ENCODE measurements at places on chromosomes 6 and 20.

DNA sequence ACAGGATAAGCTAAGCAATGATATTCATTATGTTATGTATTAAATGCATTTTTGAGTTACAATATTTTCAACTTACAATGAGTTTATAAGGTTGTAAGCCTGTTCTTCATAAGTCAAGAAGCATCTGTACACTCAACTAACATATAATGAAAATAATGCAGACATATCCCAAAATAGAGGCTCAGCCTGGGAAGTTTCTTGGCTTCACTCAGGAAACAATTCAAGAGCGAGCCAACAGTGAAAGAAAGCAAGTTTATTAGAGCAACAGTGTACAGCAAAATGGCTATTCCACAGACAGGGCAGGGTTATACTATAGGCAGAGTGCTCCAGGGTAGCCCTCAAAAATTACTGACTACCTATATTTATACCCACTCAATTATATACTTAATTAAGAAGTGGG lies 1581.8 kb downstream of the HACE1 start:
- peak; percentile 70 for DNase-seq

GRCh38 chr6:82741325-82741995 lies 324.2 kb downstream of the UBE3D start:
- no peak for DNase-seq

DNA sequence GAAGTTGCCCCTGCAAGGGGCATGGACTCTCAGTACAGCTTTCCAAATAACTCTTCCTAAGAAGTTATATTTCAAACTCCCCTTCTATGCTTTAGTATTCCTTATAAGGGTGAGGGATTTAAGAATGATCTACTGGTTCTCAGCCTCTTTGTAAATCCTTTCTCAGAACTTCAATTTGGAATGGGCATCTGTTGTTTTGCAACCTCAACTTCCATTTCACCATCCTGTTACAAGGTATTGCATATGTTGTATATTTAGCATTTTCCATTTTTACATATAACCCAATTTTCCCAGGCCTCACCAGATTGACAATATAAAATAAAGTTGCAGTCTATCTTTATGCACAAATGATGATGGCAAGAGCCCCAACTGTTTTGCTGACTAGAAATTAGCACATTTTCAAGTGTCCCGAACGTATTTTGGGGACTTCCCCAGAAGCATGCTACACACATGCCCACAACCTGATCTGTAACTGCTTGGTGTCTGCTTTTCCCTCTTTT lies 154.9 kb upstream of the CARMIL1 start:
- DNase-seq = no peak

DNA sequence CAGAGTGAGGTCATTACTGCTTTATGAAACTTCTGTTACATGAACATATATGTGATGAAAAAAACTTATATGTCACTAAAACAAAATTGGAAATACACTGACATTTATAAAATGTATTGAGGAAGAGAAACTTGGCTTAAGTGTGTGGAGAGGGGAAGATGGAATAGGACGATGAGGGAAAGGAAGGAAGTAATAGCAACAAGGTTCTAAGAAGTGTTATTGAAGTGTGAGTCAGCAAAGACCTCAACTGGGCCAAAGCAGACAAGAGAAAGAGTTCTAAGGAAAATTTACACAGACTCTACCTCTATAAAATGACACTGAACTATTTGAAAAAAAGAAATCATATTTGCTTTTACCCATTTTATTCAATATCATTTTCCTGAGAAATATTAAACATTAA lies 38.3 kb downstream of the SNX3 start:
- peak; percentile 20 for DNase-seq

DNA sequence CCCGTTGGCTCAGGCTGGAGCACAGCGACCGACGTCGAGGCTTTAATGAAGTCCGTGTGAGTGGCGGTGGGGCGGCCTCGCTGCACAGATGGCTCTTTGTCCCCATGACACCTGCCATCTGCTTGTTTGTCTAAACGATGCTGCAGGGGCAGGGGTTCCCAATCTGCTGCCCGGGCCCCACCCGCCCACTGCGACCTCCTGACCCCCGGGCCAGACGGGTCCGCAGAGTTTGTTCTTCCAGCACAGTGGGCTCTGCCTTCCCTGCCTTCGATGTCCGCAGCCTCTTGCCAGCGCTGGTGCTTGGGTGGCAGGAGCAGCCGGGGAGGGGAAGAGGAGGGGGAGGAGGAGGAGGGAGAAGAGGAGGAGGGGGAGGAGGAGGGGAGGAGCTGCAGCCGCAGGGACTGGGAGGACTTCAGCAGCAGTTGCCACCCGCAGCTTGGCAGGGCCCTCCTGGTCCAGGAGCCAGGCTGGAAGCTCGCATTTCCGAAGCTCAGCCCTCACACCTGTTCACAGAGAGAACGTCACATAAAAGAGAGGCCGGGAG lies 210.0 kb downstream of the DLL1 start:
- DNase-seq = peak; percentile 87

DNA sequence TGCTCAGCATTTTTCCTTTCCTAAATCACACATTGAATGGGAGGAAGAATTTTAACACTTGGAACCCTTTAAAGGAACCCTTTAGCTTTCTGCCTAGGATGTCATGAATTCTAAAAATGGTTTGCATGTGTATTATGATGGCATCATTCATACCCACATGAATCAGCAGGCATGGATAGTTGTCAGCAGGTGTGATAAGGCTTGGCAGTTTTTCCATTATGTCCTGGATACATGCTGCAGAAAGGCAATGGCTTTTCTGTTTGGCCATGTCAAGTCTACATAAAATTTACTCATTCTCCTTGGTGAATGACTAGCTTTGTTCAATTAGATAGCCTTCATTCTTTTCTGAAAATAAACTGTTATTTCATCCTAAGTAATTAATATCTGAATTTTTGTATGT lies 353.7 kb downstream of the GRIK2 start:
- DNase-seq = no peak

- DNase-seq = peak; percentile 54
Measured at GRCh38 chr20:39338469-39339376, 376.6 kb downstream of the DHX35 start.

- peak; percentile 18 for DNase-seq
Measured at GRCh38 chr6:69813508-69813907, 16.7 kb upstream of the LMBRD1 start.

- peak; percentile 57 for DNase-seq
Measured at GRCh38 chr20:21867811-21868210, 162.3 kb downstream of the PAX1 start.

- no peak for DNase-seq
Measured at GRCh38 chr20:48906221-48906877, 15.2 kb upstream of the ARFGEF2 start.

DNA sequence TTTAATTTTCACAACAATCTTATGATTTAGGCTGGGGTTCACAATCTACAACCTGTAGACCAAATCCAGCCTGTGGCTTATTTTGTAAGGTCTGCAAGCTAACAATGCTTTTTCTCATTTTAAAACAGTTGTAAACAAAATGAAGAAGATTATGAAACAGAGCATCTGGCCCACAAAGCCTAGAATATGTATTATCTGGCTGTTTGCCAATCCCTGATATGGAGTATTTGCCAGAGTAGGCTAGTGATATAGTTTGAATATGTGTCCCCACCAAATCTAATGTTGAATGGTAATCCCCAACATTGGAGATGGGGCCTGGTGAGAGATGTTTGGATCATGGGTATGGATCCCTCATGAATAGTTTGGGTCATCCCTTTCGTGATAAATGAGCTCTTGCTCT lies 201.8 kb downstream of the DHX35 start:
- DNase-seq = no peak

- no peak for DNase-seq
Measured at GRCh38 chr6:165098165-165098564, 211.2 kb downstream of the C6orf118 start.

DNA sequence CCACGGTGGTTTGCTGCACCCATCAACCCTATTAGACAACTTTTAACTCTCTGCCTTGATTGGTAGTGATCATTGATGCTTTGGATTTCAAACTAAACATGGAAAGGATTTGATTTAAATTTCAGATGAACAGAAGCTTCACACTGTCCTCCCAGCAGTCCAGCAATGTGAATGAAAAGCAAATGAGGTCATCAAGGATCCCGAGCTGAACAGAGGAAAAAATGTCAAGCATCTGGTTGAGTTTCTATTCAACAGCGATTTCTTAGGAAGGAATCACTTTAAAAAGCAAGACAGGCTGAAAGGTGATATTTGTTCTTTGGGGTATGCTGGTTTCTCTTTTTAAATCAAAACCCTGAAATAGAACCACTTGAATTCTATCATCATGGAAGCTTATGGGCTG lies 10.6 kb upstream of the SAMD3 start:
- peak; percentile 28 for DNase-seq

- DNase-seq = no peak
Measured at GRCh38 chr20:15866916-15867730, 706.1 kb downstream of the KIF16B start.

- DNase-seq = no peak
Measured at GRCh38 chr6:131222773-131223172, 87.5 kb downstream of the AKAP7 start.

- no peak for DNase-seq
Measured at GRCh38 chr6:130368576-130368975, 2.8 kb downstream of the TMEM200A start.

- DNase-seq = no peak
Measured at GRCh38 chr6:28597924-28598722, 72.4 kb downstream of the GPX5 start.

DNA sequence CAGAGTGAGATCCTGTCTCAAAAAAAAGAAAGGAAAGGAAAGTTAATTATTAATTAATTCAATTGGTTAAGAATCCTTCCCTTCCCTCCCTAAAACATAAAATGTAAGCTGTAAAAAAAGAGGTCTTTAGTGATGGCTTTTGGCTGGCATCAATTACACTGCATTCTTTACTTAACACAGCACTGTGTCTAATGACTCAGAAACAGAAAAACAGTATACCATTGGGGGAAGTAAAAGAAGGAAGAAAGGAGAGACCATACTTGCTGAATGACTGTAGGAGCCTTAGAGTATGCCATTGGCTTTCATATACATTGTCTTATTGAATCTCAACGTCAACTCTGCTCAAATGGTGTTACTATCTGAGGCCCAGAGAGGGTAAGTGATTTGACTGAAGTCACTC lies 18.3 kb upstream of the CITED2 start:
- DNase-seq = peak; percentile 29

- DNase-seq = peak; percentile 14
Measured at GRCh38 chr20:11057624-11058023, 383.8 kb upstream of the JAG1 start.

DNA sequence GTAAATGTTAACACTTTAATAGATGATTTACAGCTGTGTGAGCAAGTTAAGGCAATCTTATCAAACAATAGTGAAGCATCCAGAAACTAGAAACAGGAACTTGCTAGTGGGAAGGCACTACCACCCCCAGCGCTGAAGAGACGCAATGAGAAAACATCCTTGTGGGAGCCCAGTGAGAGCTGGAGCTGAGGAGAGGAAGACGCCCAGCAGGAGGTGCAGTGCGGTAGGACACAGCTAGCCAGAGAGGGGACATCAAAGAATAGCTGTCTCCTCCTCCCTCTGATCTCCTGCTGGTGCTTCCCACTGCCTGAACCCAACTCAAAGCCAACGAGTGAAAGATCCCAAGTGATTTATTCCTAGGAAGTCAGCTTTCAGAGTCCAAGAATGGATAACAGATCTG lies 140.3 kb downstream of the COL12A1 start:
- no peak for DNase-seq

DNA sequence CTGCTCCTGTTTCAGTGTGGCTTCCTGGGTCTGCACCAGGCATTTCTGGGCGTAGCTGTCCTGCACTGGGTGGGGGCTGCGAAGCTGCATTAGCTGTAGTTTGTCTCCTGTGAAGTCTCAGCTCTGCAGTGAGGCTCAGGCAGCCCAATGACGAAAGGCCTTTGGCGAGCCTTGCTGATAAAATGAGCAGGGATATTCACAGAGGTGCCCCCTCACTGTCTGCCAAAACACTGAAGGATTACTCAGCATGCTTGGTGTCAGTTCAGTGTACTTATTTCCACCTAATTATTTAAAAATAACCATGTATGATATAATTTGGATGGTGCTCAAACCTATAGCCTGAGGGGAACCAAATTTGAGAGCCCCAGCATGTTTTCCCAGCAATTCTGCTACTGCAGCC lies 73.5 kb downstream of the ECT2L start:
- DNase-seq = peak; percentile 59

- DNase-seq = peak; percentile 59
Measured at GRCh38 chr20:40168981-40169620, 519.9 kb downstream of the MAFB start.

DNA sequence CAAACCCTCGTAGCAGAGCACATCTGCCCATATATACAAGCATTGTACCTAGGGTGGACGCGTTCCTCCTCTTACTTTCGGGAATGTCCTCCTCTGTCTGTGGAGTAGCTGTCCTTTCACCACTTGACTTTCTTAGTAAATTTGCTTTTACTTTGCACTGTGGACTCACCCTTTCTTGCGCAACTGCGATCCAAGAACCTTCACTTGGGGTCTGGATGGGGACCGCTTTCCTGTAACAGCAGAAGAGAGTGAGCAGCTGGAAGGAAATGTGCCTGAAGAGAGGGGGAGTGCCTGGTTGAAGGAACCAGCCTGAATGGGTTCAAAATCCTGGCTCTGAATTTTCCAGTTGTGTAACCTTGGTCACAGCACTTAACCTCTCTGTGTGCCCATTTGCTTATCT lies 40.1 kb upstream of the PMEPA1 start:
- no peak for DNase-seq

DNA sequence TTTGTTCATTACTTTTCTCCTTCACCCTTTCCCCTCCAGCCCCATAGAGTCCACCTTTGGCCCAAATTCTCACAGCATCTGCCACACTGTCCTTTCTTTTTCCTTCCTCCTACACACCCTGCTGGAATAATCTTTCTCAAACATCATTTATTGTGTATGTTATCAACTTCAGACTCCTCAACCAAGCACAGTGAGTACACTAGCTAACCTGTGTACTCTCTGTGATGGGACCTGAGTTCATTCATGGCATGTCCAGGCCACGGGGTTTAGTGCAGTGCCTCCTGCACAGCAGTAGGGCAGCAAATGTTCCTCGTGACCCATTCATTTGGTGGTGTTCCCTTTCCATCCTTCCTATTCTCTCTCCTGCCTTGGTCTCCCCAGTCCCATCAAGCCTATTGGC lies 7.1 kb upstream of the ARMC12 start:
- DNase-seq = no peak

DNA sequence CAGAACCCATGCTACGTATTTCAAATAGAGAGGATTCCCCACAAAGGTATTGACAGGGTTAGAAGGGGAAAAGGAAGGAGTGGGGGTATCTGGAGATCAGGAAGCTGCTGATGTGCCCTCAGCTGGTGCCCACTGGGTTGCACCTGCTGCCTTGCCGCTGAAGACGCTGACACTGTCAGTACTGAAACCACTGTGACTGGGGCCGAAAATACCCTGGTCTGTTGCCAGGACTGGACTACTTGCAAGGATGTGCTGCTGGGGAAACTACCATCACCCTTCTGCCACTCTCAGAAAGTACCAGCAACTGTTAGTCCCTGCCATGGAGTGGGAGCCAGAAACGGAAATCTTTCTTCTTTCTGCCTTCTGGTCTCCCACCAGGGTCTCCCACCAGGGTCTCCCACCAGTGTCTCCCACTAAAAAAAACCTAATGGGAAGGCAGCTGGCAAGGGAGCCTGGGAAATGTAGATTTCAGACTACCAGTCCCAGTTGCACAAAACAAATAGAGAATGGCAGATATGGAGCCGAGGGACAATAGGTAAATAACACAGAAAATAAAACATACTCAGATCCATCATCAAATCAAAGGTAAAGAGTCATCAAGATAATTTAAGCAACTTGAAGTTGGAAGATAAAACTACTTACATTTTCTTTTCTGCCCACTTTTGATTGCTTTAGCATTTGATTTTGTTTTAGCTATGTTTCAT lies 204.8 kb downstream of the TPBG start:
- DNase-seq = peak; percentile 66
